ENCODE measurements at places on chromosomes 7 and 10.
A peak's percentile ranks its signal among the peaks of the same experiment; 100 is the strongest.

GRCh38 chr7:159144758-159145489 is at the start of gene VIPR2:
TSS of gene VIPR2 (minus strand) at chr7:159144867. CDS start at chr7:159144771, 96 bp downstream.
- no peak for DNase-seq

GRCh38 chr10:44387853-44388251 is 3.0 kb upstream of the CXCL12 start:
- DNase-seq = no peak

DNA sequence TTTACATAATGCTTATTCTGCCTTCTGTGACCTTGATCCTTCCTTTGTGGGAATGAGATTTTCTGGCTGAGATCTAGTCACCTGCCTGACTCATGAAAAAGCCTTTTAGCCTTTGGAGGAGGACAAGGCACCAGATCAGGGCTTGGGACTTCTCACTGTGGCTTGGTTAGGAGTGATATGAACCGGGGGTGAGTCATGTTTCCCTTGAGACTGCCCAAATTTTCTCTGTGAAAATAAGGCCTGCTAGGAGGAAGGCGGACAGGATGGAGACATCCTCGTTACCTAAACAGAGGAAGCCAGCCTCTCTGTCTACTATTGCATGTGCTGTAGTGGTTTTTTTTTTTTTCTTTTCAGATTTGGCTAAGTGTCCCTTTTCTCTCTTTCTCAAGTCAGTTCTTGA is 57.8 kb downstream of the EVX1 start:
- DNase-seq = no peak

- DNase-seq = no peak
Measured at GRCh38 chr7:153320681-153321080, 561.1 kb downstream of the ACTR3B start.

- no peak for DNase-seq
Measured at GRCh38 chr7:34011696-34012095, 106.4 kb downstream of the BMPER start.

GRCh38 chr7:93053209-93053948 is 64.4 kb downstream of the SAMD9 start:
- no peak for DNase-seq

GRCh38 chr10:93378997-93379730 is 103.0 kb downstream of the MYOF start:
- DNase-seq = no peak

GRCh38 chr7:130452951-130453350 is 12.1 kb upstream of the CEP41 start:
- no peak for DNase-seq

DNA sequence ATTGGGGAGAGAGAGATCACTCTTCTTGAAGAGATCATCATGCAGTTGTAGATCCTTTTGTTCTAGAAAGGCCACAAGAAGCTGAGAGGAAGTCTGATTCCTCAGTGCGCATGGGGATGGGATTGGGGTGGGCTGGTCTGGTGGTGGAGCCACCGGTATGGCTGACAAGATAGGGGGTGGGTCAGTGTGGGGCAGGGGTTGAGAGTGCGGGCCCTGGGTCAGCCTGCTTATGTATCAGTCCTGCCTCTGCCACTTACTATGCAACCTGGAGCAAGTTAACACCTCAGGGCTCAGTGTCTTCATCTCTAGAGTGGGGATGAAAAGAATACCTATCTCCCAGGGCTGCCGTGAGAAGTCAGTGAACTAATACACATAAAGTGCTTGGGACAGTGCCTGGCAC is 8.0 kb downstream of the SMARCD3 start:
- DNase-seq = no peak

- no peak for DNase-seq
Measured at GRCh38 chr7:34069676-34070075, 164.3 kb downstream of the BMPER start.

DNA sequence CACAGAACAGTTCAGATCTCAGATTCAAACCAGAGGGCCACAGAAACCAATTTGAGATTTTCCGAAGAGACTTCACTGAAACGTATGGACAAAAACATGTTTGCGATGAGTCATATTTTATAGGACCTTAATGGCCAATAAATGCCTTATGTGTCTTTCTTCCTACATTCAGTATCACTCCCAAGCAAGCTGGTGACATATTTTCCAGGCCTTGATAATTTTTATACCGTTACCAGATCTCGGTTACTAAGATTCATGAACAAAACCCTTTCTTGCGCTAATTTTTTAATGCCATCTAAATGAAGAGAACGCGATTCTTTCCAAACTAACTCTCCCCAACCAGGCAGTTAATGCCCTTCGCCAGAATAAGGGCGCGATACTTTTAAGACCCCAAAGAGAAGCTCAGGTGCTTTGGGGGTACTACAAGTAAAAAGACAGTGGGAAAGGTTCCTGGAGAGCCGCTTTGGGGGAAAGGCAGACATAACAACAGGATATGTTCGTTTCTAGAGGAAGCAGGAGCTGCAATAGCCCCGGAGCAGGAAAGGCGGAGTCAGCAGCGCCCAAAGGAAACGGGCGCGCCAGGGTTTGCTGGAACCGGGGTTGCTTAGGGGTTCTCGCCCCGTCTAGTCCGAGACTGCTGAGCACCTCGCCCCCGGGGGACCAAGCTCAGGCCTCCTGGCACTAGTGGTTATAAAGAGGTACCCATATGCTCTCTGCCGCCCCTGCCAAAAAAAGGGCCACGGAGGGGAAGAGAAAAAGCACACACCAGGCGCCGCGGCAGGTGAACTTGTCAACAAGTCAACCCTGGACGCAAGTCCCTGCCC is 884 bp downstream of the ICA1 start:
- DNase-seq = peak; percentile 71

GRCh38 chr7:30040938-30041337 is 12.7 kb downstream of the PLEKHA8 start:
- DNase-seq = no peak

DNA sequence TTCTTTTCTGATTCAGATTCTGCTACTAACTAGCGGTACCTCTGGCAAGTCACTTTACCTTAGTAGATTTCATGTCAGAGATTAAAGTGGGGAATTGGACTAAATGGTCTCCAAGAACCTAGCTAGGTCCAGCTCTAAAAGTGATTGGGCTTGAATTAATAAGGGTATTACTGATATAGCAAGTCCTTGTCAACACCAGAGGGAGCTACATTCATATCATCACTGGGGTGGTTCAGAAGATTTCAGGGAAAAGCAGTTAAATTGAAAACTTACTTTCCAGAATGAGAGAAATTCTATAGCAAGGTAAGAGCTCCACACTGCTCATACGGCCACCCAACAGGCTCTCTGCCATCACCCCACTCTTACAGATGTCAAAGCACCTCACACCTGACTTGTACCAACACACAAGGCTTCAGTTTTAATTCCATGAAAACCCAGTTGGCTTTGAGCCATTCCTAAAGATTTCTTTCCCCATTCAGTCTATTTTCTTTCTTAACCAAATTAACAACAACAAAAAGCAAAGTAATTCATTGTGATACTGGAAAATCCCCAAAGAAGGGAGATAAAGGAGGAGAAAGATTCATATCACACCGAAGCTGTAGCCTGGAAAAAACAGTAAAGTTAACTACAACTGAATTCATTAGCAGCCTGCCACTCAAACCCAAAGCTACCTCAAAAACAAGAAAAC is 38.0 kb upstream of the SPOCK2 start:
- DNase-seq = no peak

GRCh38 chr10:27525819-27526218 is 21.7 kb downstream of the RAB18 start:
- no peak for DNase-seq

GRCh38 chr7:84138411-84138810 is 56.2 kb downstream of the SEMA3A start:
- no peak for DNase-seq

DNA sequence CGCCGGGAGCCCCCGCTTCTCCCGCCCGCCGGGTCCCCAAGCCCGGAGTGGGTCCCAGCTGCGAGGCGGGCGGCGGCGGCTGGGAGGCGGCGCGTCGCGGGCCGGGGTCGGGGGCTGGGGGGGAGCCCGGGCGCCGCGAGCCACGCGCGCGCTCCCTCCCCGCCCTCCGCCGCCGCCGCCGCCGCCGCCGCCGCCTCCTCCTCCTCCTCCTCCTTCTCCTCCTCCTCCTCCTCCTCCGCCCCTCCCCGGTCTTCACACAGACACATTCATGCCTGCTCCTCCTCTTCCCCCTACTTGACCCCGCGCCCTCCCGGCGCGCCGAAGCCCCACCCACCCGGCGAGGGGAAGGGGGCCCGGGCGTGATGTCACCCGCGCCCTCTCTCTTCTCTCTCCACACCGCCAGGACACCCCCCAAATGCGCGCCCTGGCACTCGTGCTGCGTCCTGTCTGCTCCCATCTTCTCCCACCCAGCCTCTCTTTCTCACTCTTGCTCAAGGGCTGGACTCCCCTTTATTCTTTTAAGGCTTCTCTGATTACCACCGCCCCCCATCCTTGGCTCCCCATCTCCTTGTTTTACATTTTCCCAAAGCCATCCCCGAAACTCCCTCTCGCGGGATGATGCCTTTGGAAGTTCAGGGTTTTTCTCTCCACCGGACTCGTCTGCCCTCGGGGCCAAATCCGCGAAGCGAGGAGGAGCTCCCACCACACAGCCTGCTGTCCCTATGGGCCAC is 967 bp upstream of the GLI3 start:
- peak; percentile 71 for DNase-seq

DNA sequence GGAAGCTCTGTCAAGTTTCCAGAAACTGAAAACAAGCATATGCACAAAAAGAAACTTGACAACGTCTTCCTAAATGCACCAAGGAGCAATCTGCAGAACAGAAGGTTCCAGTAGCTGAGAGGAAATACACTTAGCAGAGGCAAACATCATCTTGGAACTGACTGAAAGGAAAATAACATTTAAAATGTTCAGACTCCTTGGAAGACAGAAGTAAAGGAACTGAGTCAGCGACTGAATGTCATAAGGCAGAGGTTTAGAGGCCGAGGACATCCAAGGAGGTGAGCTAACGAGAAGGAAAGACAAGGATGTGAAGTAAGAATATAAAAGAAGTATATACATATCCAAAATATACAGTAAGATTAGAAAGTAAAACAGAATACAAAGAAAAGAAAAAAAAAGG is 24.1 kb downstream of the SEMA3D start:
- no peak for DNase-seq

DNA sequence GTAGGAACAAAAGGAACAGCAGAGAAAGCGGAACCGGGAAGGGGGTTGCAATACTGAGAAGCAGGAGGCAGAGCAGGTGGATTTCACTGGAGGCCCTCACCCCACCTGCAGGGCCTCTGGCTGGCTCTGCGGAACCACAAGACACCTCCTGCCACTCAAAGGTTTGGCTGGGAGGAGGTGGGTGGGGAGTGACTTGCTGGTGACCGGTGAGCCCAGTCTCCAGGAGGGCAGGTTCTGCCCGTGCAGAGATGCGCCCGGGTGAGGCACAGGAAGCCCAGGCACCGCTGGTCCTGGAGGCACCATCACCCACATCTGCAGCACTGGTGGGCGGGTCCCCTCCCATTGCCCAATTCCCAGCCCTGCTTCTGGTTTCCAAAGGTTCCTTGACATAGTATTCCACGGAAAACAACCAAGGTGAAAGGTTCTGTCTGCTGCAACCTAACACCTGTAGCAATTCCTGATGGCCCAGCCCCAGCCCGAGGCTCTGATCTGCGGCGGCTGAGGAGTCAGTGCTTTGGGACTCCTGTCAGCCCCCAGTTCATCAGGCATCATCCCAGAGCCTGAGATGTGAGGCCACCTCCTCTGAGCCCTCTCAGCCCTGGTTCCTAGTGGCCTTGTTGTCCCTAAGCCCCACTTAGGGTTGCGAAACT is 64.4 kb downstream of the CALML3 start:
- no peak for DNase-seq

DNA sequence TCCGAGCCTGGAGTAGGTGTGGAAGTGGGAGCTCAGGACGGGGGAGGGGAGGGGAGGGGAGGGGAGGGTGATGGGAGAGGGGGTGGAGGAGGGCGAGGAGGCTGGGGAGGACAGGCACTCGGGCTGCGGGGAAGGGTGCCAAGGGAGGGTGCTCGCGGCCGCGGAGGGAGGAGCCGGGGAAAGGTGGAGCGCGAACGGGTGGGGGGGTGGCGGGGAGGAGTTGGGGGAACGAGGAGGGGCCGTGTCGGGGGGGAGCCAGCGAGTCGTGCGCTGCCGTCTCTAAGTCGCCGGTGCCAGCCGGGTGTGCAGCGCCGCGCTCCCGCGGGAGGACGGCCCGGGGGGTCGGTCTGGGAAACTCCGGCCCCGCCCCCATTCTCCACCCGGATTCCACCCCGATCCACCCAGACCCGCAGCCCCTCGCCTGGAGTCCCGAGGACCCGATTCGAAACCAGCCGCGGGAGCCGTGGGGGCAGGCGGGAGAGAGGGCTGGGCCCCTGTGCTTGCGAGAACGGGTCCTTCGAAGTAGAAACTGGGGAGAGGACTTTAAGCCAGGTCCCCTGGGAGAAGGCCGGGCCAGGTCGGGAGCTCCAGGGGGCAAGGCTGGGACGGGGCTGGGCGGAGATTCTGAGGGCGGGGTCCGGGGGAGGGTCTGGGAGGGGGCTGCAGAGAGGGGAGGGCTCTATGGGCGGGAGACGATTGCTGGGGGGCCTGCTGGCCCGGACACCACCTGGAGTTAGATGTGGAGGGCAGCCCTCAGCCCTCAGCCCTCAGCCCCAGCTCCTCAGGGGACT is at the start of gene ZNF467:
Gene ZNF467, minus strand, starts transcription at position 143 of the 791 bp plus-strand sequence. CDS start 2,556 bp downstream, outside the sequence.
- peak; percentile 67 for DNase-seq

DNA sequence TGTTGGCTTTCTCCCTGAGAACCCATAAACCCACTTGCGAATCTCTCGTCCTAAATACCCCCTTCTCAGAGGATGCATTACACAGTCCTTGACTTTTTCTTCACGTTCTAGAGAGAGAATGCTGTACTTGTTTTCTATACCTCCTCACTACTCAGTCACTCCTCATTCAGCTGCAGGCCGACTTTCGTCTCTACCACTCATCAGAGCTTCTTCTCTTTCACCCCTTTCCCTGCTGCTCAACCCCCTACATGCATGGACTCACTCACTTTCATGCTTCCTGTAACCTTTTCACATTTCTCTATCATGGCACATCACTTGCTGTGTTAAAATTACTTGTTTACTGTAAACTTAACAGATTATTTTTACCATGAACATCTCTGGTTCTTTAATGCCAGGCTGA is 19.8 kb downstream of the MDFIC start:
- no peak for DNase-seq

GRCh38 chr10:77770868-77771175 is 133.2 kb upstream of the KCNMA1 start:
- DNase-seq = no peak

DNA sequence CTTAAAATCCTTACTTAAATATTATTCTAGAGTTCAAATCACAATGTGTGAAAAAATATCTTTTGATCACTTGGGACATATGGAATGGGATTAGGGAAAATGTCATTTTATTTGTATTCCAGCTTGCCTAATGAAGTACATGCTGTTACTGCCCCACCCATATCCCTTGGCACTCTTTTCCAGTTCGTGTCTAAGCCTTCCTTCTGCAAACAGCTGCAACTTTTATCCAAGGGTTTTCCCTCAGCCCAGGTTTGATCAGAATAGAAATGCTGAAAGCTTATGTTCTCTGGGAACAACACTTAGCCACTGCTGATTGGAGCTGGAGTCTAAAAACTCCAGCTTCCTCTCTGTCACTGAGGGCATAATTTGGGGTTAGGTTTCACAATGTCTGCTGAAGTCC is 214.1 kb upstream of the FAM3C start:
- peak; percentile 3 for DNase-seq

DNA sequence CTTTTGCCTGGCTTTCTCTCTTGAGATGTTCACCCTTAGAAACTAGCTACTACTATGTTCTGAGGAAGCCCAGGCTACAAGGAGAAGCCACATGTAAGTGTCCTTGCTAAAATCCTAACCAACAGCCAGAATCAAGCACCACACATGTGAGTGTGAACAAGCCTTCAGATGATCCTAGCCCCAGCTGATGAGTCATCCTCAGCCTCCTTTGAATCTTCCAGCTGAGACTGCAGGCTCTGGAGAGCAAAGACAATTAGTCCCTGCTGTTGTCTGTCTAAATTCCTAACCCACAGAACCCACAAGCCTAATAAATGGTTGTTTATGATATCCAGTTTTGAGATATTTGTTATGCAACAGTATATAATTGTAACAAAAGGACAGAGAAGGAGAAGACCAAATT is 92.8 kb upstream of the TAC1 start:
- DNase-seq = no peak
